GM12878 (cell line): ENCODE measurements at places on chromosomes 16 and 17. TPM values are rescaled to one million over a fixed set of nuclear protein-coding genes. Genes with fewer than 3 reads are reported as not detected.
A peak's percentile ranks its signal among the peaks of the same experiment; 100 is the strongest.

The AANAT gene
- 0.23 TPM in 1 of 2 replicates, not detected in the other for total RNA-seq

- DNase-seq = no peak
Measured at GRCh38 chr17:20284570-20285295, 182.6 kb downstream of the LGALS9B start.

- DNase-seq = peak; percentile 78
Measured at GRCh38 chr17:47650525-47651522, 1.1 kb downstream of the KPNB1 start.

The OR1D2 gene
- total RNA-seq = not detected in 2 replicates

DNA sequence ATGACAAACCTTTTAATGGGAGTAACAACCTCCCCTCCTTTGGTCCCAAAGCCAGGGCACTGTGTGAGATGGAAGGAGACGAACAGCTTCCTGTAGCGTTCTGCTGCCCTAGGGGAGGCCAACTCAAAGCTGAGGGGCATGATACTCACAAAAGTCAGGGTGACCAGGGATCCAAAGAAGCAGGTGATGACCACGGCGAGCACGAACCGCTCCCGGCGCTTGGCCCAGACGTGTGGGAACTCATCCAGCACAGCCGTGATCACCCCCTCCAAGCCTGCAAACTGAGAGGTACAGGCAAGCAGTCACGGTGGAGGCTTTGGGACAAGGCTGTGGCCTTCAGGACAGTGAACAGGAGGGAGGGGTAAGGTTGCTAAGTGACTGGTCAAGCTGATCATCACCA, 25.1 kb downstream of the SLC6A4 start:
- DNase-seq = no peak

The HOXB7 gene
- 4.0 and 4.5 TPM in 2 replicates for total RNA-seq

The CYB5B gene
- 168 TPM in 2 replicates for total RNA-seq

GRCh38 chr17:49567871-49568694, 7.6 kb upstream of the NXPH3 start:
- DNase-seq = no peak

The MYBBP1A gene
- total RNA-seq = 115 and 121 TPM in 2 replicates

DNA sequence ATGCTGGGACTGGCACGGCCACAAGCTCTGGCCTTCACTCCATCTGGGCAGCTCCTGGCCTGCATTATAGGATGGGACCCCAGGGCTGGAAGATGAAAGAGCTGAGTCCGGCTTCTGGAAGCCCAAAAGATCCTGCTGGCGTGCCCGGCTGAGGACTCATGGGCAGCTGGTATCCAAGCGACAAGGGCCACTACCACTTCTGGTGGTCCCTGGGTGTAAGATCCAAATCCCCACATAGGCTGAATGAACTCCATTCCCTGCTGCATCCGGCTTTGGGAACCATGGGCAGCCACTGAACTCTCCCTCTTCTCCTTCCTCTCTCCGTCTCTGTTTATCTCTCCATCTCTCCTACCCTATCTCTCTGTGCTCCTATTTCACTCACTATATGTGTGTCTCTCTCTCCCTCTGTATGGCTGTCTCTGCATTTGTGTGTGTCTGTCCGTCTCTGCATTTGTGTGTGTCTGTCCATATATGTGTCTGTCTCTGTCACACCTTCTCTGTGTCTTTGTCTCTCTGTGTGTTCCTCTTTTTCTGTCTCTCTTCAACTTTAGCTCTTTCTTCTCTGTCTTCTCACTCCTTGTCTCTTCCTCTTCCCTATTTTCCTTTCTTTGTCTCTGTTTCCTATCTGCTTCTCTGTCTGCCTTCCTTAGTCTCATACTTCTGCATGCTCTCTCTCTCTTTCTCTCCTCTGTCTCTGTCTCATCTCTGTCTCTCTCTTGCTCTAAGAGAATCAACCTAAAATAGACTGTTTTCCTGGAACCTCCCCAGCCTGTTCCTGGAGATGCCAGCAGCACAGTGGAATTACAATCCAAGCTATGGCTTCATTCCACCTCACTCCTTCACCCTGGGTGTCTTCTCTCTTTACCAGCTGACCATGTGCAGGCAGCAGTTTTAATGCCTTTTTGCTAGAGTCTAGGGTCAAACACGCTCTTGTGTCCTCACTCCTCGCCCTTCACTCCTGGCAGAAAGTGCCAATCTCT, 60.4 kb upstream of the IRX6 start:
- DNase-seq = no peak

GRCh38 chr17:59427996-59428395, 96.5 kb downstream of the YPEL2 start:
- no peak for DNase-seq

GRCh38 chr17:2071455-2072281, 16.8 kb downstream of the HIC1 start:
- no peak for DNase-seq

DNA sequence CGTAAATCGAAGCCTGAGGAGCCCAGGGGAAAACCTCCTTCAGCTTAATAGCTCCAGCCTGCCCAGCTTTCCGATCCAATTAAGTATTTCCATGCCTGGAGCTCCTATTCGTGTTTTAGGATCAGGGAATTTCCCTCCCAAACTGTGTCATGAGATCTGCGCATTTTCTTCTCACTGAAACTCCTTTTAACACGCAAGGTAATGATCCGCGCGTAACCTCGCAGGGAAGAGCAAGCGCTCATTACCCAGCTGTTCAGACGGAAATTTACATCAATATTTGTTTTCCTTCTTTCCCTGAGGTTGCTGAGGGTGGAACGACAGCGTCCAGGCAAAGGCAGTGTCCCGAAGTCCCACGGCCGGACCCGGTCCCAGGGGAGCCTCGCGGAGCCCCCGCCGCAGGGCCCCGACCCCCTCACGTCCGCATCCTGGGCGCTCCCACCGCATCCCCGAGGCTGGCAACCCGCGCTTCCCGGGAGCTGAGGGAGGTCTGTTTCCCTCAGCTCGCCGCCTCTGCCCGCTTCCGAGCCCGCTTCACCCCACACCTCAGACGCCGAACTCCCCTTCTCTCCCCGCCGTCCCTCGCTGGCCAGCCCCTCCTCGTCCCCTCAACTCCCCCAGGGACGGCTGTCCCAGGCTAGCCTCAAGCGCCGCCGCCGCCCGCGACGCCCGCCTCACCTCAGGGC, 415 bp downstream of the ABCA5 start:
- DNase-seq = no peak

- DNase-seq = no peak
Measured at GRCh38 chr16:51538707-51539498, 387.8 kb upstream of the SALL1 start.

- DNase-seq = no peak
Measured at GRCh38 chr17:82245134-82246039, 16.5 kb downstream of the SLC16A3 start.

- DNase-seq = no peak
Measured at GRCh38 chr17:7557775-7558543, 591 bp upstream of the TNFSF13 start.

DNA sequence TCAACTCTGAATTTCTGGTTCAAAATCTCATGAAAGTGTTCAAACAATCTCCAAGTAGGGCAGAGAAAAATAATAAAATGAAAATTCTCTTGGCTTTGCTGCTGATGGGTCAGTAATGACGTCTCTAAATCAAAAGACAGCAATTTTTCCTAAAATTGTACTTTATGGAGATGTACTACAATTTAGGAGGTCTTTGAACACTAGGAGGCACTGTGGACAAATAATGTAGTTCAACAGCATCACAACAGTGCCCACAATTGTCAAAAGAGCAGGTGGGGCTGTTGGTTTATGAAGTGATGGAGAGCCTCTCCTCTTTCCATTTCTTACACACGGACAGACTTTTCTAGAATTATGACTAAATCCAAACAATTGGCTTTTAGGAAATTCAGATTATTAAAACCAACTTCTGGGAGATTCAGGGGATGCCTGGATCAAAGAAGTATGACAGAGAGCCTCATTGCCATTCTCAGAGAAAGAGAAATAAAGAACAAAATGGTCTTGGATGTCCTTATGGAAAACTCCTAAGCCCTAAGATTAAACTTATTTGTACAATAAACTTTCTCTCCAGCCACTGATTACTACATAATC, 23.8 kb downstream of the EZH1 start:
- no peak for DNase-seq

- DNase-seq = no peak
Measured at GRCh38 chr17:81928544-81929252, 1.2 kb upstream of the MAFG start.

The KRTAP1-1 gene
- not detected in 2 replicates for total RNA-seq

The NPW gene
- total RNA-seq = 0.85 and 1.3 TPM in 2 replicates

The TUBG1 gene
- 120 and 126 TPM in 2 replicates for total RNA-seq

The CTRB2 gene
- 8.9 and 9.4 TPM in 2 replicates for total RNA-seq

- no peak for DNase-seq
Measured at GRCh38 chr17:47208744-47209488, at the start of gene MYL4. TSS of gene MYL4 (plus strand) at chr17:47209348. CDS start at chr17:47209423, 75 bp downstream.

GRCh38 chr16:85639529-85640253, 26.6 kb downstream of the GSE1 start:
- no peak for DNase-seq

DNA sequence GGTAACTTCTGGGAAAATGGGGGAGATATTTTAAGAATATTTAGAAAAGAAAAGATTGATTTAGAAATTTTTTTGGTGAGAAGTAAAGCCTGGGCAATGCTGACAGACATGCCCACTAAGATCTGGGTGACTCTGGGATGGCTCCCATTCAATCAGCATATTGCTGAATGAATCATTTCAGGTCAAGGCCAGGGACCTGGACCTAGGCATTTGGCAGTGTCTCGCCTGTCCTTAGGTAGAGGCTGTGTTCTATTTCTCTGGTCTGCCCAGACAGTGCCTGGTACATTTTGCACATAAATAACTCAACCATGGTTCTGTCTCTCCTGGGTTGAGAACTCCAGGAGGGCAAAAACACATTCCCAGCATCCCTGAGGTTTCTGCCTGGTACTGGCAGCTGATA, 39.9 kb downstream of the SMPD3 start:
- no peak for DNase-seq

GRCh38 chr17:34452769-34453168, 89.7 kb upstream of the CCL1 start:
- DNase-seq = no peak

DNA sequence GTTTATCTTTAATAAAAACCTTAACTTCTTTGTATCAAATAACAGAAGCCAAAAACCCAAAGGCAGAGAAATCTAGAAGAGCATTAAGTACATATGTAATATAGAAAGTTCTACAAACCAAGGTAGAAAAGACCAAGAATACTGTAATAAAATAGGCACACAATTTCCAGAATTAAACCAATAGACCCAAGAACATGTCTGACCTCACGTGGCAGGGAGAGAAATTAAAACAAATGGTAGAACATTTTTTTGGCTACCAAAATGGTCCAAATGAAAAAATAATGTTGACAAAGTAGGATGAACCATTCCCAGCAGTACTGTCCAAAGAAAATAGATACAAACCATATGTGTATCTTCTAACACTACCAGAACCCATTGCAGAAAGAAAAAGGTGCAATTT, 183.5 kb downstream of the CPPED1 start:
- no peak for DNase-seq

GRCh38 chr17:71926746-71927398, 193.9 kb upstream of the SOX9 start:
- DNase-seq = no peak

DNA sequence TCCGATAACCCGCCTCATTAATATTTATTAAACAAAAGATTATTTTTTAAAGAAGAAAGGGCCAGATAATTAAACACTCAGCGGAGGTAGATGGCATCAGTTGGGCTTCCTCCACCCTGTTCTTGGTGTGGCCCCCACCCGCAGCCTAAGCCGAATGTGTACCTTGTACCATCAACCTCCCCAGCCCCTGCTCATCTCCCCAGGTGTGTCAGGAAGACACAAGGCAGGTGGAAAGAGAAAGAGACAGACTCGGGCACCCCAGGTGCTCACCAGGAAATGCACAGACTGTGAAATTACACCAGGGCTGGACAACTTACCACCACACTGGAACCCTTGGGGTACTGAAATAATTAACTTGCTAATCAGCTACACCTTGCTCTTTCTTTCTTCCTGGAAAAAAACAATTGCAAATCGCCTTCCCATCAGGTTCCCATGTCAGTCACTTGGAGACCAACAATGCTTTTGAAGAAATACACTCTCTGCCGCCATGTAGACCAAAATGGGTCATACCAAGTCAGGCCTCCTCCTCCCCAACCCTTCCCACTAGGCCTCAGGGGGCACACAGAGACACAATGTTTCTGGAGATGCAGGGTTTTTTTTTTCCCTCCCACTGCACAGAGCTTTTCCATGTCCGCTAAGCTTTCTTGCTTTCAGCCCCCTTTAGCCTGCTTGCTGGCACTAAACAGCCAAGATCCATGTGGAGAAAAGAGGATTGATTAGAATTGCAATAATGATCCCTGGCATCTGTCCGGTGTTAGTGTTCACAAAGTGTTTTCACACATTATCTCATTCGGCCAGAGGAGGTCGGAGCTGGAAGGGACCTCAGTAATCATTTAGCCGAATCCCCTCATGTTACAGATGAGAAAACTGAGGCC, 8.6 kb upstream of the LHX1 start:
- DNase-seq = no peak

The CPHXL2 gene
- not detected in 2 replicates for total RNA-seq

- peak; percentile 30 for DNase-seq
Measured at GRCh38 chr17:38443356-38444031, 15.2 kb downstream of the ARHGAP23 start.

DNA sequence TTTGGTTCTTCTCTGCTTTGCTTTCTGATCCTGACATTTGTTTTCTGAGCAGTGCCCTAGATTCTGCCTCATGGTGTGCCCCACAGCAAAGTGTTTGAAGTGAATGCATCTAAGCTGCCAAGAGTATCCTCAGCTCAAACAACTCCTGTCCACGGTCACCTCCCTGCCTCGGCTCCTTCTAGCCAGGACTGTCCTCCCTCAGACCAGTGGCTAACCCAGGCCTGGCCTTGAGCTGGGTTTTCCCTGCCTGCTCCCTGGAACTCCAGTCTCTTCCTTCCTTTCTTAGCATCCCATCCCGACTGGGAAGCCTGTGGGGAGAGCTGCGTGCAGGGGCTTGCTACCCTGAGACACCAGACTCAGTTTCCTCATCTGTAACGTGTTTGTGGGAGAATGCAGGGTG, 256.5 kb downstream of the GSG1L start:
- no peak for DNase-seq

- DNase-seq = no peak
Measured at GRCh38 chr16:66266436-66267291, 99.8 kb upstream of the CDH5 start.

- no peak for DNase-seq
Measured at GRCh38 chr16:53837426-53837825, 133.5 kb downstream of the FTO start.

DNA sequence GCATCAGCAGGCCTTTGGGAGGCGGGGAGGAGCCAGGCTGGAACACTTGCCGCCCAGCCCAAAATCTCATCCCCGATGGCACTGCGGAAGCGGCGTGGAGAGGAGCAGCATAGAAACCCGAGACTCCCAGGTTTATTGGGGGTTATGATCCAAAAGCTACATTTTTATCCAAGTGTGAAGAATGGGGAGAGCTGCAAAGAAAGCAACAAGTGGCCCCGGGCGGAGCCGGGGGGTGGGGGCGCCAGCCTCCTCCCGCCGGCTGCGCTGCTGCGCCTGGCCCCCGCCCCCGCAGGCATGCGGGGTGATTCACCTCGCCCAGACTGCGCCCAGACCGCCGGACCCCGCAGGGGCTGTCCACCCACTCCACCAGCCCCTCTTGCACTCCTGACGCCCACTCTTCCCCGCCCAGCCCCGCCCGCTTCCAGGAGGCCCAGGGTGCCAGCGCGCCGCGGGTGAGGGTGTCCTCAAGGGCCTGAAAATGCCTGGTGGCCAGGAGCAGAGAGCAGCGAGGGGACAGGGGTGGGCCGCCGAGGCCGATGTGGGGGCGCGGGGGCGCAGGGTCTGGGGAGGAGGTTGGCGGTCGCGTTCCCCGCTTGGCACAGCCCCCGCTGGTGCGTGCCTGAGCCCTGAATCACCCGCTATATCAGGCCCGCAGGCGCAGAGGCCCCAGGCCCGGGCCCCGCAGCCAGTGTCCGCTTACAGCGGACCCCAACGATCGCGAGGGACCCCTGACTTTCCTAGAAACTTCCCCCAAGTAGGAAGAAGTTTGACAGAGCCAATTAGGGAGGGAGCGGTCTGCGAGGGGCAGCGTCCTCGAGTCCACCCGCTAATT, 1.3 kb downstream of the CAVIN1 start:
- DNase-seq = no peak
